ENCODE measurements at places on chromosomes 6 and 20.

DNA sequence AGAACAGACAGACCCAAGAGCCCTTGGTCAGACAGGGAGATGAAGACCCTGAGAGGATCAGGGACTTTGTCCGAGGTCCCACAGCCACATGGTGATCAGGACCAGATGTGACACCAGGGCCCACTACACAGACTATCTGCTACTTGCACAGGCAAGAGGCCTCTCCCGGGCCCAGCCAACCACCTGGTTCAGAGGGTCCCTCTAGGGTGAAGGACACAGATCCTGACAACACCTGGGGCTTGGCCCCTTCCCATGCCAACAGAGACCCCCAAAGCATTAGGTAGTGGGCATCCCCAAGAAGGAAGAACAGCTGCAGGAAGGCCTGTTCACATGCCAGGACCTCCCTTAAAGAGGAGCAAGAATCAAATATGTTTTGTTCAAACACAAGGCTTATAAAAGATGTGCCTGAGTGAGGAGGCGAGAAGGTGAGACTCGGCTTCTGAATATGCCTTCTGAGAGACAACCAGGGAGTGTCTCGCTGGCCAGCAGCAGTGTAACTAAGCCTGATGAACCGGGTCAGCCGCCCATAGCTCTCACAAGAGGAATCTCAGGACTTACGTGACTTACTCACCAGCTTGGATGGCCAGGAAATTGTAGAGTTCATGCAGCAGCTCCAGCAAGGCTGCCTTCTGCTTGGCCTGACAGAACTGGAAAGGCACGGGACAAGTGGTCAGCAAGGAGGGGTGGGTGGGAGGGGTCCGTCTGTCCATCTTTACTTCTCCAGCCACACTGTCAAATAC lies 5.0 kb downstream of the LEMD2 start:
- DNase-seq, result no peak

GRCh38 chr20:62595491-62595890 lies 46.8 kb upstream of the SLCO4A1 start:
- DNase-seq, result no peak

GRCh38 chr6:131936156-131936555 lies 15.0 kb downstream of the CCN2 start:
- no peak for DNase-seq

GRCh38 chr20:31747640-31748039 lies 8.6 kb downstream of the TPX2 start:
- DNase-seq, result no peak

GRCh38 chr20:64200740-64201139 lies 36.5 kb downstream of the MYT1 start:
- no peak for DNase-seq

GRCh38 chr6:44243345-44243744 lies 3.6 kb upstream of the HSP90AB1 start:
- DNase-seq, result no peak

GRCh38 chr20:4560667-4561066 lies 161.0 kb upstream of the PRND start:
- no peak for DNase-seq

DNA sequence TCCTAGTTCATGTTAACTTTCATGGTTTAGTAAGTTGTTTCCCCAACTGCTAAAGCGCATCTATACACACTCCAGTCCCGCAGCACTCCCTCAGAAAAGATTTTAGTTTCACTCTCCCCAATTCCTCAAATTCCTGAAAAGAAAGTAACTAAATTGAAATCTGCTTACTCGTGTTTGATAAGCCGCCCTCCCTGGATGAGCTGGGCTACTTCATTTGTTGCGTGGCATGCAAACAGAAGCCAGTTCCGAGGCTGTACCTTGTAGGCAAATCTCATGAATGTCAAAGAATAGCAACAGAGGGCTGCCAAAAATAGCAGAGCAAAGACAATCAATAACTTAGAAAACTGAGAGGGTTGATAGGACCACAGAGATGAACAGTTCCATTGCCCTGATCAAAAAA lies 16.9 kb downstream of the MPC1 start:
- no peak for DNase-seq

DNA sequence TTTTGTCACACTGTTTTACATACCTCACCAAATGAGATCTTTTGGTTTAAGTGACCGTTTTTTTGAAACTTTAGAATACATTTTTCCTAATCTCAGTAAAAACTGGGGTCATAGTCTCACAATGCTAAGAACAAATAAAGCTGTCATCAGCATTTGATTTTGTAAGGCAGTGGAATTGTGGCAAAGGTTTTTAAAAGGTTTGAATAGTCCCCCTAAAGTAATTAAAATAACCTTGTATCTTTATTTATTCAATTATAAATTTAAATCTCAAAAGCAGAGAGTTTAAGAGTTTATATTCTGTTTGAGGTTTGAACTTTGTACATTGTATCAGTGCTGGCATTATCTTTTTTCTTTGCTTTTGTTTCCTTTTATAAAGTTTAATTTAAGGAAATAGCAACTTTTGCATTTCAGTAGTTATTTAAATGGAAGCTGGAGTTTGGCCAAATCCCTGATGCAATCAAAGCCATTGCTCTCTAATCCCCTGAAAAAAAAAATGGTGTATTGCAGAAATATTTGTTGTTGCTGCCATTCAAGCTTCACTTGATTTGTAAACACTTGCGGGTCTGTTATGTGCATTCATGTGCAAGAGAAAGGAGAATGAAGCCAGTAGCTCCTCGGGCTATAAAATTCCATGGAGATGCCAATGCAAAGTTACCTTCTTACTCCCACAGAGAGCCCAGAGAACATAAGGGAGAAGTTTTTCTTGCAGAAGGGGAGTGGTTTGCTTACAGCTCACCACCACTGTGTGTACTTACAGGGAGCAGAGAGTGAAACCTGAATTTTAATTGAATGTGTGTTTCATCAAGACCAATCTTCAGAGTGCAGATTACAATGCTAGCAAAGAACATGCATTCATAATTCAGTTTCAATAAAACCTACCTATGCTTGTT lies 391.8 kb downstream of the ARHGAP18 start:
- DNase-seq, result no peak

DNA sequence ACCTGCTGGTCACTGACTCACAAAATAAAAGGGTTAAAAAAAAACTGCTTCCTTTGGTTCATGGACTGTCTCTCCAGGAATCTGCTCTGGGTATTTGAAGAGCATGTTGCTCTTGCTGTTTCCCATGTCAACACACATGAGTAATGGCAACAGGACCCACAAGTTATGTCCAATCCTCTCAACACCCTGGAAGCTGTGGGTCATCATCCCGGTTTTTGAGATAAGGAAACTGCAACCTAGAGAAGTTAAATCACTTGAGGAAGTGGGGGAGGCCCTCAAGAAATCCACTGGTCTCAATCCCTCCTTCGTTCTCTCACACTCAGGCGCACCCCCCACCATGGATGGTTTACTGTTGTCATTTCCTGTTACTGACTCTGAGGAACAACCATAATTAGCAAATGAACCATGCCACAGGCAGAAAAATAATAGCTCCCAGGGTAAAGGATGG lies 12.4 kb downstream of the MAP1LC3A start:
- no peak for DNase-seq

DNA sequence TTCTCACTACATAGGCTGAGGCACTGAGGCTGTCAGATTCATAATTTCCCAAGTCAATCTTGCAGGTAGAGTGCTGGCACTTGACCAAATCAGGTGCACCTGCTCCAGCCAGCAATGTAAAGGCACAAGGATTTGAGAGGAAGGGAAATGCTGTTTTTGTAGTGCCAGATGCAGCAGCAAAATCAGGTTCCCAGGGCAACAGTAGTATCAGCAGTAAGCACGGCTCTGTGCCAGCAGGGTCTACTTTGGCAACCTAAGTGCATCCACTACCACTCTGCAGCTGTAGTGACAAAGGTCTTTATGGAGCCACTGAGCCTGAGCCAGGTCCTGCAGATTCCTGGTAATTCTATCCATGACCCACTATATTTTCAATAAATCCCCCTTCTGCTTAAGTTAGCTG lies 329.5 kb downstream of the TPBG start:
- no peak for DNase-seq

DNA sequence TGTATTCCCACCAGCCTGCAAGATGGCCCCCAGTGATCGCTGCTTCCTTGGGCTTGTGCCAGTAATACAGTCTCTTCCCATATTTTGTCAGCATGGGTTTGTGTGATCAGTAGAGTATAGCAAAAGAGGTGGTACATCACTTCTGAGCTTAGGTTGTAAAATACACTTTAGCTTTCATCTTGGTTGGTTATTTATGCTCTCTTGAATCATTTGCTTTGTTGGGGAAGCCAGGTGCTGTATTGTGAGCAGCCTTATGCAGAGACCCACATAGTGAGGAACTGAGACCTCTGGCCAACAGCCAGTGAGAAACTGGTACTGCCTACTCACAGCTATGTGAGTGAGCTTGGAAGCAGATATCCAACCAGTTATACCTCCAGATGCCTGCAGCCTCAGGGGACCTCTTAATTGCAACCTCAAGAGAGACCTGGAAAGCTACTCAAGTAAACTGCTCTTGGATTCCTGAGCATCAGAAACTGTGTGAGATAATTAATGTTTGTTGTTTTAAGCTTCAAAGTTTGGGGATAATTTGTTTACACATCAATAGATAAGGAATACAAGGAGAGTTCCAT lies 229.3 kb downstream of the FARS2 start:
- DNase-seq, result no peak

DNA sequence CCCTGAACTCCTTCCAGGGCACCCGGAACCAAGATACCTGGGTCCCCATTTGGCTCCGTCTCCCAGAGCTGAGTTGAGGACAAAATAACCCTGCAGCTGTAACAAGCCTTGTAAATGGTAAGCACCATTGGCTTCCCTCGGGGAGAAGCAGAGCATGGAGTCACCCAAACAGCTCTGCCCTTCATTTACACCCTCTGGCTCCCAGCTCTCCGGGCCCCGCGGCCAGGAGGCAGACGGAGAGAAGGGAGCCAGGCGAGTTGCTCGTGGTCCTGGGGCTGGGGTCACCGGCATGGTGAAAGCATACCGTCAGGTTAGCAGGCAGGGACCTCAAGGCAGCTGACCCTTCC lies 2.1 kb downstream of the TFEB start:
- no peak for DNase-seq

- no peak for DNase-seq
Observed at GRCh38 chr6:154736618-154737259, 3.5 kb downstream of the SCAF8 start.

DNA sequence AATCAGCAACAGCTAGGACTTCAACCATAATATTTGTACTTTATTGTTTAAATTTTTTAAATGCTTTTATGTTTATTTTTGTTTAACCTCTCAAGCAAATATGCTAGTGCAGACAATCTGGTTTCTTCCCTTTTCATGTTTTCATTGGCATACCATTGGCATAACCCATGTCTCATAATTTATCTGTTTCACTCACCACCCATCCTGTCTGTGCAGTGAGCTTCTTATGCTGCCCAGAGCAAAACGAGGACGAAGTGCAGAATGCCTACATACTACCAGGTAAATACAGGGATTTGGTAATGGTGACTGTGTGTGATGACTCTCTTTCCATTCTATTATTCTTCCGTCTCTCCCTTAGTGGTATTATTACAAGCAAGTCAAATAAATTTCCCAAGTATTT lies 361.4 kb upstream of the KCNQ5 start:
- DNase-seq, result no peak

GRCh38 chr20:60224914-60225313 lies 266.7 kb downstream of the CDH26 start:
- no peak for DNase-seq

DNA sequence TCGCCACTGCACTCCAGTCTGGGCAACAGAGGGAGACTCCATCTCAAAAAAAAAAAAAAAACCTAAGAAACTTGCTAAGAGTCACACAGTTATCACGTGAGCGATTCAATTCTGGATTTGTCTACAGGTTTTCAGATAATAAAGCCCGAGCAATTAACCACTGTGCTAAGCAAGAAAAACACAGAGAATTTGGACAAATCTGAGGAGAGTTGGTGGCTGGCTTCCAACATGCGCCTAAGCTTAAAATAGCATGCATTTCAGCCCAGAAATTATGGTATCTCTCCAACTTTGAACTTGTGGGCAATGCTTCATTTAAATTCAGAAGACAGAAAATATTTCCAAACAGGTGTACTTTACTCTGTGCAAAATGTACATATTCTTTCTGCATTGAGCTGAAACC lies 232.9 kb downstream of the TSHZ2 start:
- DNase-seq, result no peak

DNA sequence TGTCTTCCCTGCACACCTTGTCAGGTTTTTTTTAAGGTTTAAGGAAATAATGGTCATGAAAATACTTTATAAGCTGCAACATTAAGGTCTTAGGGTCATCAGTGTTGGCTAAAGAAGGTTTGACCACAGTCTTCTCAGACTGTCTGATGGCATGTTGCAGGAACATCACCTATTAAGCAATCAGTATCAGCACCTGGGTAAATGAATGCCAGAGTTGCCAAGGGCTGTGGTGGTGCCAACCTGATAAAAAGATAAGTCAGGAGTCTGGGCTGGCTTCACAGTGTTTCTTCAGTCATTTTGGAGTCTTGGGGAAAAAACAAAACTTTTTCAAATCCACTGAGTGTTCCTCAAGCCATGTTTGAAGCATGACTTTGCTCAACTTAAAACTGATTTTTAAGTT lies 61.5 kb upstream of the VSTM2L start:
- DNase-seq, result no peak

DNA sequence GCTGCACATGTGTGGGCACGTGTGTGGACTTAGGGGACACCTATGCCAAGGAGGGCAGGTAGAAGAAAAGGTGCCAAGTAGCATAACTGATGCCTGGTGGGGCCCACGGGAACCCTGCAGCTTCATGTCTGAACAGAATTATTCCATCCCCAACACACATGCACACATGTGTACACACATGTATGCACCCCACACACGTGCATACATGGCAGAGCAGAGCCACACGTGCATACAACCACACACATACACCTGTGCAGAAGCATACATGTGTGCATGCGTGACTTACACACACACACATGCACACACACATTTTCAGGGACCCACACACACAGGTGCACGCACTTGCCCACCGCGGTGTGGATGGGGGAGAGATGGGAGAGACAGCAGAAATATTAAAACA lies 51.7 kb upstream of the CHRNA4 start:
- no peak for DNase-seq

DNA sequence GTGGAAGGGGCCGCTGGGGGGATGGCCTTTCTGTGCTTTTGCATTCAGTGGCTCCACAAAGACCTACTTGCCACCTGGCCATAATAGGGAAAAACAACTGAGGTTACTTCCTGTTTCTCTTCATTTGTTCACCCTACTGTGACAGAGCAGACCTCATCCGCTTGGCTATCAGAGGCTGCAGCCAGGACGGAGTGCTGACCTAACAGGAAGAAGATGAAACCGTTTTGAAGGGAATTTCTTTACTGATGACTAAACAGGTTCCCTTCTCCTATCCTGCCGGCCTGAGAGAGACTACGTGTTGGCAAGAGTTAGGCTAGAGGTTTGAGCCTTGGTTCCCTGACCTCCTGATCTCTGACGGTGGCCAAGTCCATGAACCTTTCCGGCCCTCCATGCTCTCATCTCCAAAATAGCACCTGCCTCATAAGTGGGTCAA lies 21.3 kb downstream of the PRR18 start:
- no peak for DNase-seq

Data from activated T-helper 1 cell treated with anti-CD3 and anti-CD28 coated beads, Interleukin-2, amount 50 U/mL, for 16 hours (primary cell).